ENCODE measurements at places on chromosomes 7 and 10.
A peak's percentile ranks its signal among the peaks of the same experiment; 100 is the strongest.

- no peak for DNase-seq
Observed at GRCh38 chr10:63496561-63496960, 24.6 kb upstream of the REEP3 start.

- no peak for DNase-seq
Observed at GRCh38 chr10:73979809-73980433, 18.0 kb upstream of the VCL start.

DNA sequence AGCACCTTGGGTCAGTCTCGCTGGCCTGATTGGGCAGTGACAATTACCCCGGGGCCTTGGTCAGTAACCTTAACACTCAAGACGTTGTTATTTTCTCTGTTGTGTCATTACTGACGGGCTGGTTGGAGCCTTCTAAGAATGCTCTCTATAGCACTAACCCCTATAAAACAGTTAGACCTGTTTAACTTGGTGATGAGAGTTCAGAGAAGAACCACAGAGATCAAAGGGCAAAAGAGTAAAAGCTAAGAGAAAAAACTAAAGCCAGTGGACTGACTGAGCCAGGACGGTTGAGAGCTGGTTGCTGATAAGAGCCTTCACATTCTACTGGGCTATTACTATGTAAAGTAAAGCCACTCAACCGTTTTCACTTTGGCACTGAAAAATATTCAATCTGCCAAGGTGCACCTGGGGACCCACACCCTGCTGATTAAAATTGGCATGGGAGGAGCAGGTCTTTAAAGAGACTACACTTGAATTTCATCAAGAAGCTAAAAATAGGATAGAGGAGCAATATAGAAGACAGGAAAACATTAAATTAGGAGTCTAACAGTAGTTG, 13.6 kb upstream of the ITGB1 start:
- no peak for DNase-seq

- peak; percentile 52 for DNase-seq
Observed at GRCh38 chr7:141701489-141702046, 398 bp downstream of the DENND11 start.

GRCh38 chr7:43944286-43944685, 18.1 kb downstream of the UBE2D4 start:
- DNase-seq: no peak

DNA sequence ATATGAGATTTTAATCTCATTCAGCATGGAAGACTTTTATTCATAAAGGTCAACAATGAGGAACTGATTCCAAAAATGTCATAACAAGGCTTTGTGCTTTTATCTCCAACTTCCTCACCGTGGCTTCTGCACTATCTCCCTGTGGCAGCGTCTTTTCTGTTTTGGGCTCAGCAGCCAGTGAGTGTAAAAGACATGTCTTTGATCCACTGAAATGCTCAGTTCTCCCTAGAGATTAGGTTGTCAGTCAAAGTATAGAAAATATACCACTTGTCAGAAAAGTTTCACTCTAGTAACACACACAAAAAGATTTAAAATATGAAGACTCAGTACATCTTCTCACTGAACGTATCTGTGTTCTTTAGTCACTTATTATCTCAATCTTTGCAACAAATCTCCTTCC, 901.8 kb upstream of the ZWINT start:
- no peak for DNase-seq

Data from GM18507 (cell line).